ENCODE measurements at places on chromosomes 5 and 9. TPM values are rescaled to one million over a fixed set of nuclear protein-coding genes. Genes with fewer than 3 reads are reported as not detected.

DNA sequence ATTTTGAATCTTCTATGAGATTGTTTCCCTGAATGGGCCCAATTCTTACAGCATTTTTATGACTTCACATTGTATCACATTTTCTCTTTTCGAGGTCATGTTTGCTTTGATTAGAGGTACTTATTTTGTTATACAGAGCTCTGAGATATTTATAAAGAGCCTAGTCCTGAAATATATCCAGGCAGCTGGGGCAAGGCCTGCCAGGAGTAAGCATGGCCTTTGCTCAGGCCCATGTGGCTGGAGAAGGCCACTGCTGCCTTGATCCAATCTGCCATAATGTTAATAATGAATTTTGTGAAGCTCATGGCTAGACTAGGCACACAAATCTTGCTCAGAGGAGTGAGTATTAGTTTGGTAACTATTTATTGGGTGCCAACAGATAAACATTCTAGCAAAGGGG, 96.0 kb downstream of the TARS1 start:
- DNase-seq: no peak

- peak; percentile 51 for DNase-seq
Observed at GRCh38 chr9:20356403-20357036, 265.8 kb downstream of the MLLT3 start.

DNA sequence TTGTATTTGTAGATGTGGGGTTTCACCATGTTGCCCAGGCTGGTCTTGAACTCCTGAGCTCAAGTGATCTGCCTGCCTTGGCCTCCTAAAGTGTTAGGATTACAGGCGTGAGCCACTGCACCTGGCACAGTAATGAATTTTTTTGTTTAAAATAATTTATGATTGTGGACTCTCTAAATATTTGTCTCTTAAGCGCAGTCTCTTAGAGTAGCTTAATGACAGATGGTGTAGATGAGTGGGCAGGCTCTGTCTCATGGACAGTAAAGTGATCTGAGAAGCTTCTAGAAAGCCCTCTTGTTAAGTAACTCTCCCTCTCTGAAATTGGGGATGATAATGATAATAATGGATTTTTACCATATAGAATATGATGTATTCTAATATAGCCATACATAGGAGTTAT, 47.5 kb upstream of the KIAA1958 start:
- no peak for DNase-seq

GRCh38 chr5:64883912-64884311, 115.2 kb downstream of the CWC27 start:
- DNase-seq: no peak

GRCh38 chr9:13436591-13436990, 157.1 kb upstream of the MPDZ start:
- no peak for DNase-seq

DNA sequence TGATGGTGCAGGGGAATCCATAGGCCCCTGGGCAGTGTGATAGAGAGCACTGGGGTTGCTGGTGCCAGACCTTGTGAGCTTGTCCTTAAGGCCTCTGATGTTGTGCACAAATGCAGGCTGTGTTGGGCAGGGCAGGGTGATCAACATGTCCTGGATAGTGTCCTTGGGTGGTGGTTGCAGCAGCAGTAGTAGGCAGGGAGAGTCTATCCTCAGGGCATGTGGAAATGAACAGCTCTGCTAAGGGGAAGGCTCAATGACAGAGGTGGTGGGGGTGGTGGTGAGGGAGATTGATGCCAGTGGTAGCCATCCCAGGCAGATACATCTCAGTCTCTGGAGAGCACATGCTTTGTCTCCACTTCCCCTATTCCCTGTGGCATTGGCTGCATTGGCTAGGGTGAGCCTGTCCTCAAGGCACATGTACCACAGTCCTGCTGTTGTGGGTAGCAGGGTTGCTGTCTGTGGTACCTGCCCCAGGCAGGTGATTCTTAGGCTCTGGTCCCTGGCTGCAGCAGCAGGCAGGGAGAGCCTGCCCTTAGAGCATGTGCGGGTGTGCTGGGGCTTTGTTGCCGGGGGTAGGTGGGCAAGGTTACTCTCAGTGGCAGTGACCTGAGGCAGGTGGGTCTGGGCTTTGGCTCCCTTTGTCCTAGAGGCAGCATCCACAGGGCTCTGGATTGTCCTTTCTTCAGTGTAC, 111.1 kb downstream of the WDR70 start:
- DNase-seq: no peak

DNA sequence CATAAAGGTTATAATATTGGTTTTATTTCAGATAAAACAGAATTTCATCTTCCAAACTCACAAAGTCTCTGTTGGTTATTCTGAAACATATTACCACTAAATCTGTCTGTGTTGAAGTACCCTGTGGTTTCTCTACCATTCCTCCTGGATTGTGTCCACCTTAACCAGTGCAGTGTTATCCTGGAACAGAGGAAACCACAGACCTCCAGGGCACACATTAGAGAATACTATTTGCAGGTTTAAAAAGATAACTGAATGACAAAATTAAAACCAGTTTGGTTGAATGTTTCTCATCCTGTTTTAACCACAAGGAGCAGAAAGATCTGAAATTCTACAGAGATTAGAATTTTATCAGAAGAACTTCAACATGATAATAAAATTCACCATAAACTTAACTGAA, 251.8 kb downstream of the CWC27 start:
- no peak for DNase-seq

DNA sequence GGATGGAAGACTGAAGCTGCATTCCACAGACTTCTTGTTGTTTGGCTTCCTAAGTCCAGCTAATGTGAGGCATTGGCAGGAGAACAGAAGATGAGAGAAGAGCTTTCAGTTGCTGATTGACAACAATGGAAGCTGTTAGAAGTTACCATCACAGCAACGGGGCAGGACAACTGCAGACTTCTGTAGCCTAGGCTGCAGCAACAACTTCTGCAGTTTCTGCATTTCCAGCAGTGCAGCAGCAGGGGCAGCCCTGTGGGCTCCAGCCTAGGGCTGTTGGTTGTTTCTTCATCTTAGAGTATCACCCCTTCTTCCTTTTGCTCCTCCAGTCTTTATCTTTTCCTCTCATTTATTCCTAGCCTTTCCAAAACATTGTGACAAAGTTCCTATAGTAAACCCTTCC, 528.8 kb upstream of the PTGER4 start:
- no peak for DNase-seq

- no peak for DNase-seq
Observed at GRCh38 chr5:159906463-159906862, 9.8 kb upstream of the ADRA1B start.

DNA sequence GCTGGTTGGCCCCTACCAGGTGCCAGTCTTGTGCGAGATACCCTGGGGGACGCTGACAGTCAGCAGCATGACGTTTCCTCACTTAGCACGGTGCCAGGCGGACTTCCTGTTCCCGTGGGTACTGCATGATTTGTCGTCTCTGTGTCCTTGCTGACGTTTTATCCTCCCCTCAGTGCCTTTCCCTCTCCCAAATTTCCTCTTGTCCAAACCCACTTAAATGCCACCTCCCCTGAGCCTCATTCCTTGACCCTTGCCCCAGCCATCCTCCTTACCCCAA, 60.6 kb upstream of the SAP30L start:
- DNase-seq: no peak

DNA sequence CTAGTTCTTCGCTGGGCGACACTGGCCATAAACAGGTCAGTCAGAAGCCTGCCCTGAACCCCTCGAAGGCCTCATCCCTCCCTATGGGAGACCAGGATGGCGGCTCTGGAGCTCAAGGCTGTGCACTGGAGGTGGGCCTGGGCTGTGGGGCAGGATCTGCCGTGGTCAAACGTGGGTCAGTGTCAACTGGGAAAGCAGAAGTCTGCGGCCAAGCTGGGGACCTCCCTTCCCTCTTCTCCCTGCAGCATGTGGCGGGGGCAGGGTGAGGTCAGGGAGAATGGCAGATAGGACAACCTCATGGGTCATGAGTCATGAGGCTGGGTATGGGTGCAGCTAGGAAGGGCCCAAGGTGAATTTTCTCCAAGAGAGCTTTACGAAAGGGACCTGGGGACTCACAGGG, 132.9 kb downstream of the RXRA start:
- DNase-seq: no peak

The GPX8 gene
- polyA plus RNA-seq: not detected

The C5orf47 gene
- not detected for polyA plus RNA-seq

The SOX30 gene
- 0.52 TPM for polyA plus RNA-seq
